ENCODE measurements at places on chromosomes 7 and 10. TPM values are rescaled to one million over a fixed set of nuclear protein-coding genes. Genes with fewer than 3 reads are reported as not detected.

The NODAL gene
- 0.33 TPM for polyA plus RNA-seq

The PAPOLB gene
- polyA plus RNA-seq, result 0.03 TPM

The PAX2 gene
- 0.06 TPM for polyA plus RNA-seq

The GFRA1 gene
- 17.4 TPM for polyA plus RNA-seq

The GDF2 gene
- polyA plus RNA-seq, result not detected

The MPLKIP gene
- 43.4 TPM for polyA plus RNA-seq

The OR6B1 gene
- polyA plus RNA-seq, result not detected

The ANXA8L1 gene
- polyA plus RNA-seq, result 7.9 TPM

The DOCK4 gene
- 8.1 TPM for polyA plus RNA-seq

The SCRN1 gene
- polyA plus RNA-seq, result 25.2 TPM

The PTF1A gene
- polyA plus RNA-seq, result not detected

The PRSS1 gene
- polyA plus RNA-seq, result 0.15 TPM

The CALHM3 gene
- polyA plus RNA-seq, result 0.13 TPM

The LMTK2 gene
- 19.4 TPM for polyA plus RNA-seq

The ATRNL1 gene
- polyA plus RNA-seq, result 2.6 TPM

The GRID2IP gene
- polyA plus RNA-seq, result 0.88 TPM

The PCLO gene
- polyA plus RNA-seq, result 10.7 TPM

The TAF5 gene
- polyA plus RNA-seq, result 5.9 TPM

The SPDYE16 gene
- polyA plus RNA-seq, result 1.2 TPM

The APBB1IP gene
- 3.3 TPM for polyA plus RNA-seq

The RNLS gene
- polyA plus RNA-seq, result 19.5 TPM

The DPYSL4 gene
- 4.6 TPM for polyA plus RNA-seq

The NYAP1 gene
- polyA plus RNA-seq, result 3.5 TPM

The ADIRF gene
- 11.4 TPM for polyA plus RNA-seq

The TAC1 gene
- 12.9 TPM for polyA plus RNA-seq

The PVRIG gene
- 1.5 TPM for polyA plus RNA-seq

The ZNF273 gene
- 6.9 TPM for polyA plus RNA-seq

The MEOX2 gene
- 3.3 TPM for polyA plus RNA-seq

The NAT16 gene
- polyA plus RNA-seq, result 0.21 TPM

The MRPS24 gene
- 83.9 TPM for polyA plus RNA-seq

The KLF14 gene
- polyA plus RNA-seq, result 0.18 TPM

The WDFY4 gene
- 3.5 TPM for polyA plus RNA-seq

The PKD2L1 gene
- polyA plus RNA-seq, result 0.48 TPM

The C7orf33 gene
- not detected for polyA plus RNA-seq

The NEURL1 gene
- 34.9 TPM for polyA plus RNA-seq

The CLDN15 gene
- 115 TPM for polyA plus RNA-seq

The SORBS1 gene
- 60.2 TPM for polyA plus RNA-seq

The AKR1C4 gene
- polyA plus RNA-seq, result 0.39 TPM

The TMEM213 gene
- 0.01 TPM for polyA plus RNA-seq

The DGKB gene
- 1.3 TPM for polyA plus RNA-seq

The C10orf67 gene
- polyA plus RNA-seq, result 0.27 TPM

The HK1 gene
- 19.3 TPM for polyA plus RNA-seq

The FUOM gene
- 56.9 TPM for polyA plus RNA-seq

The DLX6 gene
- 0.04 TPM for polyA plus RNA-seq

The GIMAP6 gene
- polyA plus RNA-seq, result 10.7 TPM

The PPP1R17 gene
- polyA plus RNA-seq, result not detected

The TET1 gene
- polyA plus RNA-seq, result 3.2 TPM

The WEE2 gene
- polyA plus RNA-seq, result 5.1 TPM

The AS3MT gene
- 15.5 TPM for polyA plus RNA-seq

The RPEL1 gene
- polyA plus RNA-seq, result 0.09 TPM

The CPVL gene
- polyA plus RNA-seq, result 333 TPM

The MAGI2 gene
- polyA plus RNA-seq, result 2.6 TPM

The AKR1C1 gene
- polyA plus RNA-seq, result 12.0 TPM

The TMEM229A gene
- polyA plus RNA-seq, result 3.7 TPM

The ADCYAP1R1 gene
- 4.4 TPM for polyA plus RNA-seq

The AKR1C3 gene
- polyA plus RNA-seq, result 4.1 TPM

The HMX3 gene
- polyA plus RNA-seq, result 1.5 TPM

The KCNH2 gene
- 8.1 TPM for polyA plus RNA-seq

Data from large intestine (tissue), 12 donors.